ENCODE measurements at places on chromosomes 3 and 15. TPM values are rescaled to one million over a fixed set of nuclear protein-coding genes. Genes with fewer than 3 reads are reported as not detected.
A peak's percentile ranks its signal among the peaks of the same experiment; 100 is the strongest.

- H3K27ac ChIP-seq: no peak overlapping the region
- H3K27me3 ChIP-seq: no peaks in the 10 kb centered on the region
- no peak overlapping the region for H3K4me3 ChIP-seq
Measured at GRCh38 chr15:42009022-42009421, 11.8 kb downstream of the PLA2G4E start.

DNA sequence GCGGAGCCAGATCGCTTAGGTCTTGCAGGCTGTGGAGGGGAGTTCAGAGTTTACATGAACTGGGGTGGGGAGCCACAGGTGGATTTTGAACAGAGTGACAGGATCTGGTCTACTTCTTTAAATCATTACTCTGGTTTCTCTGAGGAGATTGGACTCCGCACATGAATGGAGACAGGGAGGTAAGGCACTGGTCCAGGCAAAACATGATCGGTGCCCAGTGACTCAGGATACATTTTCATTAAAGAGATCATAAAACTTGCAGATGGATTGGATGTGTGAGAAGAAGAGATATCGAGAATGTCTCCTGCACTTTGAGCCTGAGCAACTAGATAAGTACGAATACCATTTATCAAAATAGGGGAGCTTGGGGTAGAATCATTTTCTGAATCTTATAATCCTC lies 61.8 kb upstream of the CMSS1 start:
- peaks cover 9% of the 10 kb centered on the region for H3K4me1 ChIP-seq
- no peak overlapping the region for H3K27ac ChIP-seq
- no peaks in the 10 kb centered on the region for H3K27me3 ChIP-seq
- DNase-seq: no peak

DNA sequence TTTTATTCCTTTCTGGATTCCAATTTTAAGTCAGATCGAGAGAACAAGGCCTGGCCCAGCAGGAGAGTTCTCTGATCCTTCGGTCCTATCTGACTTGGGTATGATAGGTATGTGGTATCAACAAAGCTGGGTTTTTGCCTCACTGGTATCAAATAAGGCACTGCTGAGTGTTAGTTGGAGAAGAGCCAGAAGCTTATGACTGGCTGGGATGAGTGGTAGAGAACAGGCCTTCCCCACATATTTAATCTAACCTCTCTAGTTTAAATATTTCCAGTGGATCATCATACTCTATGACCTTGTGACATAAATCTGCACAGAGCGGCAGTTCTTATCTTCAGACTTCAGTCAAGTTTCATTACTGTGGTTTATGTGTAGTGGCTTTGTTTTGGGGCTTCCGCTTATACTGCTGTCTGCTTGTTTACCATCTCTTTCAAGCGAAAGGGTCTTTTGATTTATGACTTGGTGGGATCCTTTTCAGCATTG lies 164.5 kb downstream of the PTPRG start:
- no peak overlapping the region for H3K27ac ChIP-seq
- peak; percentile 26 for DNase-seq
- H3K27me3 ChIP-seq: no peaks in the 10 kb centered on the region
- H3K36me3 ChIP-seq: no peaks in the 10 kb centered on the region
- no peak overlapping the region for H3K4me3 ChIP-seq

DNA sequence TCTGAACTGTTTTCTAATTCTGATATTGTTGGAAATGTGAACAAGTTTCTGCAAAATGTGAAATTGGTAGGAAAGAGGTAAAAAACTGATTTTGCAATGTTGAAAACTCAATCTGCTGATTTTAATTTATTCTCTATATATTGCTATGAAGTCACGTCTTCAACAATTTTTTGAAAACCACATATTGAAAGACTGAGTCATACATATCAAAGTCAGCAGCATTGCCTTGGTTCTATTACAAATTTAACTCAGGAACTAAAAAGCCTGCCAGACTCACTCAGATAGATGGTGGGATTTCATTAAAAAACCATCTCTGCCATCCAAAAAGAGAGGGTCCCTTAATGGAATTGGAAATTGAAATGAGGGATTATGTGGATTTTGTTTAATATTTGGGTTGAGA lies 351.4 kb downstream of the CNTN3 start:
- H3K27me3 ChIP-seq: no peaks in the 10 kb centered on the region
- no peak overlapping the region for H3K27ac ChIP-seq
- H3K4me1 ChIP-seq: no peaks in the 10 kb centered on the region
- H3K36me3 ChIP-seq: no peaks in the 10 kb centered on the region

DNA sequence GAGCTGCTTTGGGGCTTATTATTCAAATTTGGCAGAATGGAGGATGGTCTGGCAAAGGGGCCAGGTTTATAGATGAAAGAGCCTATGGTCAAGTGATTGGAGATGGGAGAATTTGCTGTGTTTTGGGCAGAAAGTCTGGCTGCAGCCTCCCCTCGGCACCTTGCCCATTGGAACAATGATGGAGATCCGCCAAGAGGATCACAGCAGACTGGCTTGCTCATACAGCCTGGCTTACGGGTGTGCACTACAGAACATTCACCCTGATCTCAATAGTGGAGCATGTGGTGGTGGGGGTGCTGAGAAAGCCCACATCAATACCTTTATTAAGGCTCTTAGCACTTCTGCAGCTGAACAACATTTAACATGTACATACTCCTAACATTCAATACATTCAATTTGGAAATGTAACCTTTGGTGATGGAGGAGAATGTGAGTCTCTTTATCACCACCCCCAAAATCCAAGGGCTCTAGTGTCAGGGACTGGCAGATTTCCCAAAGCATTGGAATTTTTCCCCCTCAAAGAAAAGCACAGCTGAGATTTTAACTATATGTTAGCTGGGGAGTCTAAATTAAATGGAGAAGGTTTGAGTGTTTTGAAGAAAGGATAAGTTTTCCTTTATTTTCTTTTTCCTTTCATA lies 118.4 kb upstream of the TMC3 start:
- H3K4me1 ChIP-seq: no peaks in the 10 kb centered on the region
- no peak overlapping the region for H3K27ac ChIP-seq

GRCh38 chr3:32601722-32602121 lies 31.1 kb upstream of the DYNC1LI1 start:
- H3K4me3 ChIP-seq: no peak overlapping the region
- H3K36me3 ChIP-seq: no peaks in the 10 kb centered on the region
- no peak for DNase-seq
- no peaks in the 10 kb centered on the region for H3K4me1 ChIP-seq

The TBC1D21 gene
- total RNA-seq: not detected

The MKRN2OS gene
- not detected for total RNA-seq

The CIAO2A gene
- total RNA-seq: 107 TPM

The KBTBD13 gene
- not detected for total RNA-seq

The KLHL40 gene
- not detected for total RNA-seq

The KBTBD12 gene
- total RNA-seq: 6.2 TPM

Measured in stomach (tissue), 19 donors.